ENCODE measurements at places on chromosomes 2 and 18.

- no peak for DNase-seq
These were observed 73.7 kb downstream of the PXDN start for GRCh38 chr2:1670636-1671035.

DNA sequence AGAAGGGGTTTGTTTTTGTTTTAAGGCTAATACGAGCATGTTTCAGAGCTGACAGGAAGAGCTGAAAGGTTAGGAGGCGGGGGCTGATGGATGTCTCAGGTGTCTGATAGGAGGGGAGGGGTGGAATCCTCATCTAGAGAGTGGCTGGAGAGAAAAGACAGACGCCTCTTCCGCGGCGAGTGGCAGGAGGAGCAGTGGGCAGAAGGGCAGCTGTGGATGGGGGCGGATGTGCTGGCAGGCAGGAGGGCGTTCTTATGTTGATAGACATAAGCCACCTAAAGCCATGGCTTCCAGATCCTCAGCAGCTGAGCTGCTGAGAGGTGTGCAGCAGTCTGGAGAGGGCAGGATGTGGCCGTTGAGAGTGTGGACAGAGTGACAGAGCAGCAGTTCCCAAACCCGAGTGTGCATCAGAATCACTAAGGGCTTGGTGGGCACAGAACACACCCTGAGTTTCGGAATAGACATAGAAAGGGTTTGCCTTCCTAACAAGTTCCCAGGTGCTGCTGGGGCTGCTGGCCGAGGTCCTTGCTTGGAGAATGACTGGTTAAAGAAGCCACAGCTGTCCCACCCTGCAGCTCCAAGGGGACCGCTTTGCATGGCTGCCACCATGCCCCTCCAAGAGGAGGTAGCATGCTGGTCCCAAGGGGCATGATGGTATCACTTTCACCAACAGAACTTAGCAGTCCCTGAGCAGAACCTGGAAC is 3.0 kb upstream of the ITM2C start:
- DNase-seq = no peak

DNA sequence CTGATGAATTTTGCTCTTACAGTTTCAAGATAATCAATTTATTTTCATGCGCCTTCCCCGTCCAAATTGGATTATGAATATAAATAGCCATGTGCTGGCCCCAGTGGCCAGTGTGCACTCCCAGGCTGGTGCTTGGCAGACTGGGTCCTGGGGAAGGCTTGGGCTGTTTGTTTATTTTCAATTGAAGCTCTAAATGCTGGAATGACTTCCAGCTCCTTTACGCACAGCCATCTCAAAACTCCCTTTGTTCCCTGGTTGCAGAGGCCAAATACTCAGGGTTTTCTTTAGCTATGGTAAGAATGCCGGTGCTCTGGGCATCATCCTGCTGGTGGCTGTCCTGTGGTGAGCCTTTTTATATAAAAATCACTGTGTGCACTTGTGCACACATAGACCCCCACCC is 131.5 kb downstream of the PRKCE start:
- DNase-seq = no peak

DNA sequence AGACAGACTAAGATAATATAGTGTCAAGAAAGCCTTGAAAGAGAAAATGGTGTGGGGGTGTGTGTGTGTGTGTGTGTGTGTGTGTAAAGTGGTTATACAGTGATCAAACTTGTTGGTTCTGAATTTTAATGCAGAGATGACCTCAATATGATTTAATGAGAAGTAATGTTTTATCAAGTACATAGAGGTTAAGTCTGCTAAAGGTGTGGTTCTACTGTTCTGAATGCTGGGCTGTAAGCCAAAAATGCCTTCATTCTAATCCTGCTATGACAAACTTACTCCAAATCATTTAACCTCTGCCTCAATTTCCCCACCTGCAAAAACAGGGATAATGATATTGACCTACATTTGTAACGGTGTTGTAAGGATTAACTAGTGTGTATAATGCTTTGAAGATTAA is 87.9 kb downstream of the WDPCP start:
- no peak for DNase-seq

Data from NCI-H1417 treated with DMSO at 0.1 percent for 48 hours (cell line).